Left lung (tissue), 14 donors: ENCODE measurements at places on chromosomes 1 and 21.
A peak's percentile ranks its signal among the peaks of the same experiment; 100 is the strongest.

DNA sequence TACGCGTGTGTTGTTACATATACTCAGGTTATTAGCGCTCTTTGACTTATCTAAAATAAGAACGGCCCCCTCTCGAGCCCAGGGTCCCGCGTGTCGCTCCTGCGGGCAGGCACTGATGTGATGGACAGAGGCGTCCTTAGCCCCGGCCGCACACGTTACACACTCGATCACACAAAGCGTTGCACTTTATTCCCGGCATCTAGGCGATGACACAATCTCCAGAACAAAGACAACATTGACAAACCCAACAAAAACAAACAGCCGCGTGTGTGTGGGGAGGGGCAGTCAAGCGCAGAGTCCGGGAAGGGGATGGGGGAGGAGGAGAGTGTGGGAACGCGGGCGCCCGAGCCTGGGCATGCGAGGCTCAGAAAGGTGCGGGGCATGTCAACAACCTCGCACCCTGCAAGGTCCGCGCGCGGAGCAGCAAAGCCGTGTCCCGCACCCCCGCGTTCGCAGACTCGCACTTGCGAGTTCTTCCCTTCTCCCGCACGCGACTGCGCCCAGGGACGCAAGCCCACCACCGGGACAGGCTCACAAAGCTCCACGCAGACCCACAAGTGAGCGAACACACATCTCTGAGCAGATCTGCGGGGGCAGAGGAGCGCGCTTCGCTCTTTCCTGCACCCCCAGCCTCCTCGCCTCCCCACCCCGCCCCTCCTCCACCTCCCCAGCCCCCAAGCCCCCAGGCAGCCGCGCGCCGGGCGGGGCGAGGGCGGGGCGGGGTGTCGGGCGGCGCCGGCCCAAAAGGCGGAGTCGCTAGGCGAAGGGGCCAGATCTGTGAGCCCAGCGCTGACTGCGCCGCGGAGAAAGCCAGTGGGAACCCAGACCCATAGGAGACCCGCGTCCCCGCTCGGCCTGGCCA lies at the start of gene EFNA1:
Gene EFNA1, plus strand, starts transcription at position 772 of the 862 bp plus-strand sequence. CDS start 102 bp downstream, outside the sequence.
- DNase-seq = peak; percentile 72

DNA sequence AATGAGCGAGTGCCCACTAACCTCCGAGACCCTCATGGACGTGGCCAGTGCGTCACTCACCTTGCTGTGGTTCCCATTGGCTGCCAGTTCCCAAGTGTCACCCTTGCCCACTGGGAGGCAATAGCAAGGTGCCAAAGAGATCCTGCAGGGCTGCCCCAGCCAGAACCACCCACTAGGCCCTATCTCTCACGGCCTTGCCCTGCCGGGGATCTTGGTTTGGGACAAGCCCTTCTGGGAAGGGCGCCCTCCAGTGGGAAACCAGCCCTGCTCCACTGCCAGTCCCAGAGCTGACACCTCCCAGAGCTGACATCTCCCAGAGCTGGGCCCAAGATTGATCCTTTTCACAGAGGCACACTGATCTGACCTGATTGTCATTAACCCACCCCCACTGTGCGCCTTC lies 2.1 kb upstream of the SELENON start:
- DNase-seq = no peak

- DNase-seq = no peak
Observed at GRCh38 chr1:93651695-93652094, 29.9 kb downstream of the BCAR3 start.

GRCh38 chr1:7403265-7404045 lies 367.6 kb upstream of the VAMP3 start:
- no peak for DNase-seq

- DNase-seq = no peak
Observed at GRCh38 chr1:72097851-72098570, 184.3 kb downstream of the NEGR1 start.

GRCh38 chr1:177138347-177138746 lies 26.2 kb downstream of the ASTN1 start:
- no peak for DNase-seq

DNA sequence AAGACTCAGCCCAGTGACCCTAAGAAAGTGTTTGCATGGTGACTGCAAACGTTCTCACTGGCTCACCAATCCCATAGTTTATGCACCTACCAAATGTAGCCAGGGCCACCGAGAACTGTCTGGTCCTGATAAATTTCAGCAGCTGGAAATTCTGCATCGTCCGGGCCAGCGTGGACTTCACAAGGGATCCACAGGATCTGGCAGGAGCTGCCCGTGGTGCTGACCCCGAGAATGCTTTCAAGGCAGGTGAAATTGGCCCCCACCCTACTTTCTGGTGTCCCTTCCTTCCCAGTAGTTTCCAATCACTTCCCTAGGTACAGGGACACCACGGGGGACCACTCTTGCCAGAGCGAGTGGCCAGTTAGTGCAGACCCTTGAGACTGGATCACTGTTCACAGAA lies 26.2 kb downstream of the UBASH3A start:
- no peak for DNase-seq

DNA sequence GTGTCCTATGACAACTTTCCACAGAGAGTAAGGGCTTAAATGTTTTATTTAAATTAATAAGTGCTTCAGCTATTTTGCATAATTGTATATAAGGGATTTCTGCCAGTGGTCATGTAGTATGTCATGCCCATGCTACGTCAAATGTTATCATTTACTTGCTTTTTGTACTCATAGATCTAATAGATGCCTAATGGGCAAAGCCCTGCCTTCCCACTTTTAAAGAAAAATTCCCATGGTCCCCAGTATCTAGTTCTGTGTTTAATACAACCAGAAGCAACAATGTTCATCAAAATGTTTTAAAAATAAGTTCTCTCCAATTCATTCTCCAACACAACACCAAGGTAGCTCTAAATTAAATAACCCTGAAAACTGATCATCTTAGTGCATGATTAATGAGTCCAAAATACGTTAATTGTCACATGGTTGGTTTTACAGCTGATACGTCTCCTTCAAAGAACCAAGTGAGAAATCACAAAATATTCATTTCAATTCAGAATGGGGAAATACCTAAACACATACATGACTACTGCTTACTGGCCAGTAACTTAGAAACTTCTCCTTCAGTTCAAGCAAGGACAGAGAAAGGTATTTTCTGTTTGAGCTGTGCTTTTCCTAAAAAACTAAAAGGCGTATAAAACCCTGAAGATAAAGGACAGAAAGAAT lies 49.1 kb upstream of the SDC3 start:
- no peak for DNase-seq

- DNase-seq = peak; percentile 61
Observed at GRCh38 chr1:5889901-5890300, 102.3 kb downstream of the NPHP4 start.

- no peak for DNase-seq
Observed at GRCh38 chr1:234258071-234258470, 115.2 kb upstream of the COA6 start.

DNA sequence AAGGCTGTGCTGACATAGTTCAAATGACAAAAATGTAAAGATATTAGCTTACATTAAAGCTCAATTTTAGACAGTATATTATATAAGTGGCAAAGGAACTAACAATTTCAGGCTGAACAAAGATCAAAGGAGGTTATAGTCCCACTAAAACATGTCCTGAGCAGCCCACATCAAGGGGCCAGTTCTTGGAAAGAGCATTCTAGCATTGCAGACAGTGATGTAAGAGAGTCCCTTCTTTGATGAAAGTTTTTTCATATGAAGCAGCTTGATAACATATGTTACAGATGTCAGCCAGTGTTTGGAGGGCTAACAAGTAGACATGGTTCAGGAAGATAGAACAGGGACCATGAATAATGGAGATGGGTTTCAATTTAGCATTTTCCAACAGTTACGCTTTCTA lies 301.7 kb downstream of the NTNG1 start:
- DNase-seq = no peak

DNA sequence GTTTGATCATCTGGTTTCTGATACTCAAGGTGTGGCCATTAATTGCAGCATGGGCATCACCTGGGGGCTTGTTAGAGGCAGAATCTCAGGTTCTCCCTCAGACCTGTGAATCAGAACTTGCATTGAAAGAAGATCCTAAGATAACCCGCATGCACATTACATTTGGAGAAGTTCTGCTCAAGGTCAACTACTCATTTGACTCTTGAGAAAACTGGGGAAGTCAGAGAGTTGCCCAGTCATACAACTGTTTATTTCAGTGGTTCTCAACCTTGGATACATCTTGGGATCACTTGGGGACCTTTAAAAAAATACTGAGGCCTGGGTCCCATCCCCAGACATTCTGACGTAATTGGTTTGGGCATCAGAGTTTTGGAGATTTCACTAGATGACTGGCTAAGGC lies 30.5 kb downstream of the CAMTA1 start:
- DNase-seq = no peak

DNA sequence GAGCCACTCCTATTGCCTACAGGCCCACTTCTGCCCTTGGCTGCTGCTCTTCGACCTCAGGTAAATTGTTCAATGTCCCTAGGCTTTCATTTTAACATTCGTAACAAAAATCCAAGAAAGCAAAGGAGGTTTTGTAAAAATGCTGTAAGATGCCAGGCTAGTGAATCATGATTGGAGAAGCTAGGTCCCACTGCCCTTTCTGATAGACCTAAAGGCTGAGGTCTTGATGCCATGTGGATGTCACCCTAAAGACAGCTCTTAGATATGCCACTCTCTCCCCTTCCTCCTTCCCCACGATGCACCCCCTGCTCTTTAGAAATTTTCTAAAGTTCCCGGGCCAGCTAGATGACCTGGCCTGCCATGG lies 9.9 kb upstream of the TMEM39B start:
- DNase-seq = no peak

DNA sequence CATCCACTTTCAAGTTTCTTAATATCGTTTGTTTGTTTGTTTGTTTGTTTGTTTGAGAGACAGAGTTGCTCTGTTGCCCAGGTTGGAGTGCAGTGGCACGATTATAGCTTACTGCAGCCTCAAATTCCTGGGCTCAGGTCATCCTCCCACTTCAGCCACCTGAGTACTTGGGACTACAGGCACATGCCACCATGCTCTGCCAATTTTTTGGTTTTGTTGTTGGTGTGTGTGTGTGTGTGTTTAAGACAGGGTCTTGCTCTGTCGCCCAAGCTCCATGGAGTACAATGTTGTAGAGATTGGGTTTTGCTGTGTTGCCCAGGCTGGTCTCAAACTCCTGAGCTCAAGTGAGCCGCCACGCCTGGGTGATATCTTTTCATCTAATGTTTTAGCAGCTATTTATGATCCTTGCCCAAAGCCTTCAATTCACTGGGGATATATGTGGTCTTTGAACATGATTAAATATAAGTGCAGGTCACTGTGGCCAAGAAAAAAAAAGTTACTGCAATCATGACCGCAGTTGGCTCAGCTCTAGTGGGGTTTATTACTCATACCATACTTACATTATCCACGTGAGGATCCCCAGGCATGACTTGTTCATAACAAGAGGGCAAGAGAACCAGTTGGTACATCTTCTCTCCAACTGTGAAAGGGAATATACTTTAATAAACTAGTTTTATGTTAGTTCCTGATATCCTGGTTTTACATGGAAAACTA lies 8.0 kb downstream of the RRP1B start:
- DNase-seq = no peak
